Stimulated activated CD8-positive, alpha-beta memory T cell treated with anti-CD3 and anti-CD28 coated beads, Interleukin-12 subunit alpha, Interleukin-12 subunit beta, amount 100 ng/mL, for 4 hours (primary cell): ENCODE measurements at places on chromosomes 16 and 17.

DNA sequence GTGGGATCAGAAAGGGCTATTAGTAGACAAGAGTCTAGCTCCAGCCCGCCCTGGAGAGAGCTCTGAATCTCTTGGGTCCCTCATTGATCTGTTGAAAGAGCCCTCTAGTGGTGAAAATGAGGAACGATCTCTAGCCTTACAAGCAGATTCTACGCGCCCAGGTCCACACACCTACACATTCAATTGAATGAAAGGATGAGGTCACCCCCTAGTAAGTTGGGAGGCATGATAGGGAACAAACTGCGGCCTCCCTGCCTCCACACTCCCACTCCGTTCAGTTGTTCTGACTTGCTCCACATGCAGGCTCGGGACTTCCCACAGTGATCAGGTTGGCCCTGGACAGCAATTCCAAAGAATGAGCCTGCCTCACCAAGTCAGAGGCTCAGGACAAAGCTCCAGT lies 2.9 kb upstream of the CACNG3 start:
- no peak for DNase-seq

- no peak for DNase-seq
Measured at GRCh38 chr17:72344613-72345012, 223.8 kb downstream of the SOX9 start.

- no peak for DNase-seq
Measured at GRCh38 chr17:7084088-7084487, 4.0 kb upstream of the CLEC10A start.

DNA sequence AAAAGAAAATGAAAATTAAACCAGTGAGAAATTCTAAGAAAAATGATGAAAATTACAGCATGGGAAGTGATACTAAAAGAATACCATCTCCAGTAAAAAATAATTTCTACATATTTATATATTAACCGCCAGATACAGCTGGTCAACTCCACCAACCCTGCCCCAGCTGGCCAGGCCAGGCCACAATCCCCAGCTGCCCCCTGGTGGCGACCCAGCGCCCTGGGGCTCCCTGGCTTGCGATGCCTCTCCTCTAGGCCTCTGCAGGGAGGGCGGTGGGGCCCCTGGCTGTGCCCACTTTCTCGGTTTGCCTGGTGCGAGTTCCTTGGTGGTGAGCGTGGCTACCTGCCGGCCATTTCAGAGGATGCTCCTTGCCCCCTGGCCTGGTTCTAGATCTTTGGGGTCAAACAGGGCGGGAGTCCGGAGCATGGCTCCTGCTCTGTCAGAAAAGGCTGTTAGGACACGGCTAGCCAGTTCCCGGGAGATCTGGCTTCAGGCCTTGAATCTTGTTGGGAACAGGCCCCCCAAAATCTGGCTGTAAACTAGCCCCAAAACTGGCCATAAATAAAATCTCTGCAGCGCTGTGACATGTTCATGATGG lies 14.5 kb downstream of the GLIS2 start:
- peak; percentile 46 for DNase-seq

DNA sequence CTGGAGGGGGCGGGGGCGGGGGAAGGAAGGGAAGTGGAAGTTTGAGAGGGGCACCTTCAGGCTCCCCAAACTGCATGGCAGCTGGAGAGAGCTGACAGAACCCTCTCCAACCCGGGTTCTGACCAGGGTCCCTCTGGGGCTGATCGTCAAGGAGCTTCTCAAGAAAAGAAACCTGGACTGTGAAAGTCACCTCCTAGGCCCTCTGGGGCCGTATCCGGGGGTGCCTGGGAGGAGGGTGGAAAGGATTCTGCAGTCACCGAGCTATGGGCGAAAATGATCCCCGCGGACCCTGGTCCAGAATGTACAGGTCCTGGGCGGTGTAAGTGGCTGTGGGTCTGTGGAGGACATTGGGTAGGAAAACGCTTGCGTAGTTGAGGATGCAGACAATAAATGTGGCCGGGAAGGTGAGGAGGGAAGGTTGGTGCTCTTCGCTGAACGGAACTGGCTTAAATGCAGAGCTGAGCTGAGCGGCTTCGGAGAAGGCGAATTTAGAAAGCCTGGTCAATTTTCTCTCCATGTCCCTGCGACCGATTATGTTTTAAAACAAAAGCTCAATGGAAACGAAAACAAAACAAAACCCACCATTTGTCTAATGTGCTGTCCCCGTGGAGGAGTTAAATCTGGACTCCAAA lies 3.6 kb upstream of the LHX1 start:
- no peak for DNase-seq

DNA sequence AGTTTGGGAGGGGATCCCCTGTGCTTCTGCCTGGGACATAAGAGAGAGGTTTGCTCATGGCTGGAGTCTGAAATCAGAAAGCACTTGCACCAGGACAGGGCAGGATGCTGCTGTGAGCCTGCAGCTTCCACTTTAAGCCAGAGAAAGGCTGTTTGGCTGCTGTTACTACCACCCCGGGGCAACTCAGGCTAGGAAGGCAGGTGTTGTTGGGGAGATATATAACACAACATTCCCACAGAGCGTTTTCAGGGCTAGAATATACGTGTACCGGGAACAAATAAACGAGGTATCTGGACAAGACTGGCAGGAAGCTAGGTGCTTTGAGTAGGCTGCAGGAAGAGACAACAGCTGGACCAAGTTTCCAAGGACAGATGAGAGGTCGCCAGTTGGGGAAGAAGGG lies 313.3 kb upstream of the CCL2 start:
- DNase-seq, result no peak

- DNase-seq, result no peak
Measured at GRCh38 chr16:29909391-29909790, 9.1 kb downstream of the ASPHD1 start.

- DNase-seq, result no peak
Measured at GRCh38 chr16:72811188-72811720, 236.7 kb downstream of the ZFHX3 start.

DNA sequence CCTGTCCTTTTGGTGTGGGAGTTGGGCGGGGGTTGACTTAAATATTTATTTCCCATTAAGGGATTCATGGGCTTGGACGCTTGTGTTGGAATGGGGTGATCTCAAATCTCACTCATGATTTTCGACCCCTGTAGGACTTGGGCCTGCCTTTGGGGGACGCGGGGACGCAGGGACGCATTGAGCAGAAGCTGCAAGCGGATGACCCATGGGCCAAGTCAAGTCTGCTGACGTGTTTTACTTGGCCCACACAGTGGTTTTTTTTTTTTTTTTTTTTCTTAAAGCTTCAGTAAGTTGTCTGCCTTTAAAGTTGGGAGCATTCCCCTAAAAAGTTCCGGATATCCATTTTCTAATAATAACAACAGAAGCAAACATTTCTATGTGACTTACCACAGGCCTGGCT lies 28.9 kb downstream of the CMIP start:
- DNase-seq, result no peak

- no peak for DNase-seq
Measured at GRCh38 chr16:89140981-89141883, 30.3 kb upstream of the CDH15 start.
